ENCODE measurements at places on chromosomes 3 and 15. TPM values are rescaled to one million over a fixed set of nuclear protein-coding genes. Genes with fewer than 3 reads are reported as not detected.

HYAL1 gene
- total RNA-seq = 0.59 TPM

MYO5A gene
- 22.8 TPM for total RNA-seq

DNA sequence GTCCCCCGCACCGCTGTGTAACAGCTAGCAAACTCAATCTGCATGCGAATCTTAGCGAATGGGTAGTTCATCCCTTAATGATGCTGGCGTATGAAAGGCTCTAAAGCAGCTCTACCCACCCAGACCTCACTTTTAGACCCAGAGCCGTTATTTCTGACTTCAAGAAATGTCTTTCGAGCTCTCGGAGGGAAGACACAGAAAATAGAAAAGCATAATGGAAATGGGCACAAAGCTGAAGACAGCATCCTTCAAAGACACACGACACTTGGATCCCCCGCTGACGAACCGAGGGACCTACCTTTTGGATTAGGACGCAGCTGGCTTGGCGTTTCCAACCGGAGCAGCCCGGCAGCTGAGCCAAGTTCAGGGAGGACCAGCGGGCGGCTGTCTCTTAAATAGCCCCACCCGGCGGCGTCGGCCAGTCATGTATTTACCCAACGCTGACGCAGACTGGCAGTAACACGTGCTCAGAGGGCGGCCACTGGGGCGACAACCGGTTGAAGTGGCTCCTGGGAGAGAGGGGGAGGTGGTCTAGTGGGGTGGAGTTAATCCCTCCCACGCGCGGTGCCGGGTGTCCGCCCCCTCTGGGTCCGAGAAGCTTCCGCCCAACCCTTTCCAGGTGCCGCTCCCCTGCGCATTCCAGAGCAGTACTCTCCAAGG lies 1.5 kb downstream of the CCK start:
- no peak for DNase-seq

NR2E3 gene
- not detected for total RNA-seq

Data from activated T-helper 2 cell treated with anti-CD3 and anti-CD28 coated beads, Interferon-gamma antibody, Interleukin-2, Interleukin-4, amounts not matched to agents 10 μg/mL and 5 μg/mL and 100 μg/mL, durations not matched to agents 14 hours and 24 hours and 36 hours (primary cell).